Activated gamma-delta T cell treated with anti-CD3 and anti-CD28 coated beads, Interleukin-2, amount 50 U/mL, for 16 hours (primary cell): ENCODE measurements at places on chromosomes 6 and 20.

GRCh38 chr20:58001381-58001780, 227.1 kb downstream of the ANKRD60 start:
- no peak for DNase-seq

- no peak for DNase-seq
These were observed 85.2 kb upstream of the PHACTR3 start for GRCh38 chr20:59518881-59519706.

DNA sequence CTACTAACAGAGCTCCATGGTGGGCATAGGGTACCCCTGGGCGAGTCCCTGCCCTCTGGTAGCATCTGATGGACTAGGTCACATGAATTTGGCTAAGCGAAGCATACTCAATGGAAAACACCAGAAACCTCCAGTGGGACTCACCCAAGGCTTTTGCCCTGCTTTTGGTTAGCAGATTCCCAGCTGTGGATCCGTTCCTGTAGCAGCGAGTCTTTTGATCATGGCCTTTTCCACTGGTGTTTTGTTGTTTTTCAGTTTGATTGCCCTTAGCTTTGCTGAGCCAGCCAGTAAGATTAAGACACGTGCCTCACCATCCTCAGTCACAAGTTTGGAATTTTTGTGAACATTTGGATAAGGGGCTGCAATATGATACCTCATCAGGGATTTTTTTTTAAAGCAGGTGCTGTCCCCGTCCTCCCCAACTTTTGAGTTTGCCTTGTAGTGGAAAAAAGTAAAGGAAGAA, 8.0 kb downstream of the TNFAIP3 start:
- no peak for DNase-seq

DNA sequence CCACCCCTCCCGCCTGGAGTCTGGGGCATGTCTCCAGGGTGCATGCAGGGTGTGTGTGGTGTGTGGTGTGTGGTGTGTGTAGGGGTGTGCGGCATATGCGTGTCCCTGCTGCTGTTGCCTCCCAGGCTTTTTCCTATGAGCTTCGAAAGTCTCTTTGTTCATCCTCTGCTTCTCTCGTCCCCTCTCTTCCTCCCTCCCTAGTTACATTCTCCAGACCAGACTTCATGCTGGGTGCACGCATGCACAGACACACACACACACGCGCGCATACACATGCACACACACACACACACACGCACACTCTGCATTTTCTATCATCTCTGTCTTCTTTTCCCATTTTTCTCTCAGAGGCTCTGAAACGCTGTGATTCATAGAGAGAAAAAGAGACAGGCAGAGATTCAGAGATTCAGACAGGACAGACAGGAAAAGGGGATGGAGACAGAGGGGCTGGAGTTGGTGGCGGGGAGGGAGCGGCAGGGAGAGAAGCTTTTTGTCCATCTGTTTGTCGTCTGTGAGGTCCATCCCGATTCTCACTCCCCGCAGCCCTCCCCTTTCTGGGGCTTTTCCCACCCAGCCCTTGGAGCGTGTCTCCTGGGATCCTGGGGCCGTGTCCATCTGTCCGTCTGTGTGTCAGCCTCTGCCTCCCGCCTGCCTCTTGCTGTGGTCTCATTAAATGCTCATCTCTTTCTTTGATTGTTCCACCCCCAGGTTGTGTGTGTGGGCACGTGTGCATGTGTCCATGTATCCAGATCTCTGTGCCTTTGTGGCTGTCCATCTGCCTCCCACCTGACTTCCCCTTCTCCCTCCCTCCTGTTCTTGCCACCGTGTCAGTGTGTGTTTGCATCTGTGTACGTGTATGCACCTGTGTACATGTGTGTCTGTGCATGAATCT, 62.6 kb downstream of the SRC start:
- no peak for DNase-seq

GRCh38 chr6:136086686-136087085, 163.4 kb downstream of the MTFR2 start:
- no peak for DNase-seq
